Astrocyte (in vitro differentiated cells and primary cell): ENCODE measurements at places on chromosomes 2 and 18.

DNA sequence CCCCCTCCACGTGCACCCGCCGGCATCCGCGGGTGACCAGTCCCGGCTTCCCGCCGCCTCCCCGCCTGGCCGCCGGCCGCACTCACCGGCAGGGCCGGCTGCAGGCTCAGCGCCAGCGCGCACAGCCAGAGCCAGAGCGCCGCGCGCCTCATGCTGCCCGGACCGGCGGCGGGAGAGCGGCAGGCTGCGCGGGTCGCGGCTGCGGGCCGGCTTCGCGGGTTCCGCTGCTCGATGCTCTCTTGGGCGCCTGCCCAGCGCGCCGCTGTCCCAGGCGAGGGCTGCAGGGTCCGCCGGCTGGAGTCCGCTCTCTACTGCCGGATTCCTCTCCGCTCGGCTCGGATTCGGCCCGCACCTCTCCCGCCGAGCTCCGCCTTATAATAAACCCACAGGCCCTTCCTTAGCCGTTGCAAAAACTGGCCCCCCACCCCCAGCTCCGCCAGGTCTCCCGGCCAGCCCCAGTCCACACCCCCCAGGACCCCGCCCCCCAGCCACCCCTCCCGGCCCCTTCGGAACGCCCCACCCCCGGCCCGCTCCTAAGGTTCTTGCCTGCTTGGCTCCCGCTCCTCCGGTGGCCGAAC, at the start of gene SDC1:
Gene SDC1 (minus strand): TSS at position 415 of the 578 bp plus-strand sequence. CDS start 263 bp downstream, at position 152.
- peak; percentile 41 for DNase-seq

GRCh38 chr2:218228366-218229090, 11.5 kb downstream of the ARPC2 start:
- no peak for DNase-seq

- DNase-seq = peak; percentile 15
These were observed 328.5 kb upstream of the FANCL start for GRCh38 chr2:58569475-58570185.

- no peak for DNase-seq
These were observed 3.4 kb upstream of the DNAJC5G start for GRCh38 chr2:27271631-27272340.

- DNase-seq = peak; percentile 60
These were observed 51.1 kb downstream of the LPIN2 start for GRCh38 chr18:2961821-2962220.

GRCh38 chr2:88261725-88262124, 91.6 kb downstream of the THNSL2 start:
- DNase-seq = no peak

DNA sequence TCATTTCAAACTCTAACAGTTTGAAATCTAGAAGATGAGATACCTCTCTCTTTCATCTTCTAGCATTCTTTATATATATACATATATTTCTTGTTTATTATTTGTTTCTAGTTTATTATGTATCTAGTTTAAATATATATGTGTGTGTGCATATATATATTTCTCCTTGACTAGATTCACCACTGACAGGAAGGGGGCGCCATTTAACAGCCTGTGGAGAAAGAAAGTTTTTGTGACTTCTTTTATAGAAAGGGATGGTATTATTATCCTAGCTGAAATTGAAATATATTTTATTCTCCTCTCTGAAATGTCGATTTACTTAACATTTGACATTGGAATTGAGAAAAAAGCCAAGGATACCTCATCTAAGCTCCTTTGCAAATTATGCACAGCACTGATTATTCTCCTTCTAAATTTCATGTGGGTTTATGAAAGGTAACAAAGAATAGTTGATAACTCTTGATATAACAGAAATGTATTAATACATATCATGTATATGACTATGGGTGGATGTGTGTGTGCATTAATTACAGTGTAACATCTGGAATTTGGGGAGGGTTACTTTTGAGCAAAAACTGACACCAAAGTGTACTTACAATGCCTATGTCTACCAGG, 160.7 kb upstream of the NT5C1B start:
- DNase-seq = peak; percentile 18

- DNase-seq = no peak
These were observed 34.1 kb upstream of the KLHL29 start for GRCh38 chr2:23350792-23351355.

DNA sequence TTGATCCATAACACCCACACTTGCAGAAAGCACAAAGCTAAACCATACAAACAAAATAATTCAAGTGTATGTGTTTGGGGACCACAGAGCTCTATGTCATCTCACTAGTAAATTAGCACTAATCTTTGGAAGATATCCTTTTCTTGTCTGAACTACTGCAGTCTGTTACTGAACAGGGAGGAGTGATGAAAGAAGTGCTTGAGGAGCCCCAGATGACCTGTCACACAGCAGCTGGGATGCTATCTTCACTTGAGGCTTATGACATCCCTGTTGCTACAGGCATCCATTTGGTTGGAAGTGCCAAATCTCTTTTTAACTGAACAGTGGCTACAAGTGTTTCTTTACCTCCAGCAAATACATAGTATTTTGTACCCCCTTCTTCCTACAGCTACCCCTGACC, 386.3 kb upstream of the CHAC2 start:
- no peak for DNase-seq

DNA sequence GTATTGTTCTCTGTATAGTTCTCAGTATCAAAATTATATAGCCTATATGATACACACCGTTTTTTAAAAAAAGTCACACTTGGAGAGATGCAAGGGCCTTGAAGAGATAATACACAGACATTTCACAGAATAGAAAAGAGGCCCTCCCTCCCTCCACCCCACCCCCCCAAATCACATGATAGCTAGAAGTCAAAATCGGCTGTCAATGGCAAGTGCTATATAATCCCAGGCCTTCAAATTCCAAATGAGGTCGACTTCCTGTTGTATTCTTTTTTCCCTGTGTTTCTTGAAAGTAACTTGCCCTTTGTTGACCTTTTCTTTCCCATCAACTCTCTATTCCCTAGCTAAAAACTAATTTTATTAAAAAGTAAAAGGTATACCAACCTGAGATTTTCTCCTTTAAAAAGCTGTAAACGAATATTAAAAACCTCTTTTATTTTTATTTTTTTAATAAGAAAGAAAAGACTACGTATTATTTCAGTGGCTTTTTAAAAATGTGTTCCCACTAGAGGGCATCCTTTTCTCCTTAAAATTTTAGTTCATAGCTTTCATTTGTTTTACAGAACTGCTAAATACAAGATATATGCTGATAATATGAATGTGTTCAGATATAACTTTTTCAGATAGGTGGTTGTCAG, 46.6 kb downstream of the KCMF1 start:
- DNase-seq = no peak

- no peak for DNase-seq
These were observed 183.1 kb upstream of the ALPP start for GRCh38 chr2:232195487-232195886.

DNA sequence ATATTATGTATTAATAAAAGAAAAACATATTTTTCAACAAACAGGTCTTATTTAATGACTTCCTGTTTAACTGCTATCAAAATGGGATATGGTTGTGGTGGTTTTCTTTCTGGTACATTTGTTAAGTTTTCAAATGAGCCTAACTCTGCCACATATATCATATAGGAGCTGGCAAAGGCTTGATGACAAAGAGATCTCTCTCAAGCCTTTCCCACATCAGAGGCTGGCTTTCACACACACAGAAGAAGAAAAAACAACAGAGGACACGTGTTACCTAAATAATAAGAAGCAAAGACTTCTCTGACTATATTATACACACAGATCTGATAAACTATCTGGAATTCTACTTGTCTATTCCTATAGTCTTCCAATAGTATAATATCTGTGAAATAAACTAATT, 46.1 kb downstream of the CFAP36 start:
- DNase-seq = no peak

DNA sequence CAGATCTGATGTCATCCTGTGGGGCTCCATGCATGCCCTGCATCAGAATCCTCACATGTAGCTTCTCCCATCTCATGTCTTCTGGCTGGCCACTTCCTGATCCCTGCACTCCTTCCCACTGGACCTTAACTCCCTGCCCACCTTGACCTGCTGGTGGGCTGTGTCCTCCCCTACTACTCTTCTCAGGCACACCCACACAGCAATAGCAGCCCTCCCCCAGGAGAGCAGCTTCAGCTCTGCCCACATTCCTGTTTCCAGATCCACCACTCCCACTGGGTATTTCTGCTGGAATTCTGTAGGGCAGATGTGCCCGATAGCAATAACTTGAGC, 137.0 kb upstream of the HS6ST1 start:
- no peak for DNase-seq

DNA sequence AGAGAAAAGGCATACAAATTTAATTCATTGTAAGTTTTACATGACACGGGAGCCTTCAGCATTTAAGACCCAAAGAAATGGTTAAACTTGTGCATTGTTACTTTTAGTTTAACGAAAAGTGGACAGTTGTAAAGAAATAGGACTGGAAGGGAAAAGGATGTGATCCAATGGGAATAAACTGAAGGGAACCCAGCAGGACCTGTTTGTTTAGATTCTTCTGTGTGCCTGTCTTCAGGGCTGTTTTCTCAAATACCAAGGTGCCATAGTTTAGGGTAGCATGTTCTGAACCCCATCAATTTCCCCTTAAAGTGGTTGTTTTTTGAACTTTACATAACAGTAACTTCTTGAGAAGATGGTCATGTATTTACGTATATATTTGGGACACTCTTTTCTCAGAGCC, 30.3 kb upstream of the CABLES1 start:
- no peak for DNase-seq

GRCh38 chr18:32909798-32910561, 137.2 kb upstream of the KLHL14 start:
- no peak for DNase-seq

GRCh38 chr2:113966171-113966570, 76.3 kb downstream of the ACTR3 start:
- no peak for DNase-seq

GRCh38 chr2:144097440-144098225, 422.3 kb downstream of the ZEB2 start:
- no peak for DNase-seq

GRCh38 chr18:73670524-73670923, 477.1 kb downstream of the FBXO15 start:
- no peak for DNase-seq

DNA sequence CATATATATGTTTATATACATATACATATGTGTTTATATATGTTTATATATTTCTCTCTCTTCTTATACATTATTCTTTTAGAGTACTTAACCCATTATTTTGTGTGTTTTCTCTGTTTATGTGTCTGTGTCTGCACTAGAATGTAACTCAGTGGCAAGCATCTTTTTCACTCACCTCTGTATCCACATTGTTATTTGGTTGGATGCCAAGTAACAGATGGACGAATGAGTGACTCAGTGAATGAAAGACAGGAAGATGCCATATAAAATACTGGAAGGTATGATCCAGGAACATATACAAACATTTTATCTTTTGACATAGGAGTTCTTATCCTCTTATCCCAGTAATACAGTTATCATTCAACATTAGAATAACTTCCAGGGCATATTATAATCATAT, 684.8 kb downstream of the RNF144A start:
- DNase-seq = no peak

DNA sequence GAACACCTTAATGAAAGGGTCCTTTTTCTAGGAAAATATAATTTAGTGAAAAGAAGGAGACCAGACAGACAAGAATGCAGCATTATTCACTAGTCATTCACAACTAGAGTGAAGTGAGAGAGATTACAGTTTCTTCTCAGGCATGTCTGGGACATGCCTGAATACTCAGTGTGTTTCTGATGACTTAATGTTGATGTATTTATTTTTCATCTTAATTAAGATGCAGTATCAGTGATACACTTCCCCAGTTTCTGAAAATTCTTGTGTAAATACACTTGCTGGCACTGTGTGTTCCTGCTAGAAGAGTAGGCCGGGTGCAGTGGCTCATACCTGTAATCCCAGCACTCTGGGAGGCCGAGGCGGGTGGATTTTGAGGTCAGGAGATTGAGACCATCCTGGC, 143.6 kb downstream of the MYO3B start:
- no peak for DNase-seq

- DNase-seq = no peak
These were observed 80.8 kb downstream of the RHBDD1 start for GRCh38 chr2:226916669-226917068.

- DNase-seq = no peak
These were observed 36.8 kb downstream of the PDIA6 start for GRCh38 chr2:10775831-10776230.

DNA sequence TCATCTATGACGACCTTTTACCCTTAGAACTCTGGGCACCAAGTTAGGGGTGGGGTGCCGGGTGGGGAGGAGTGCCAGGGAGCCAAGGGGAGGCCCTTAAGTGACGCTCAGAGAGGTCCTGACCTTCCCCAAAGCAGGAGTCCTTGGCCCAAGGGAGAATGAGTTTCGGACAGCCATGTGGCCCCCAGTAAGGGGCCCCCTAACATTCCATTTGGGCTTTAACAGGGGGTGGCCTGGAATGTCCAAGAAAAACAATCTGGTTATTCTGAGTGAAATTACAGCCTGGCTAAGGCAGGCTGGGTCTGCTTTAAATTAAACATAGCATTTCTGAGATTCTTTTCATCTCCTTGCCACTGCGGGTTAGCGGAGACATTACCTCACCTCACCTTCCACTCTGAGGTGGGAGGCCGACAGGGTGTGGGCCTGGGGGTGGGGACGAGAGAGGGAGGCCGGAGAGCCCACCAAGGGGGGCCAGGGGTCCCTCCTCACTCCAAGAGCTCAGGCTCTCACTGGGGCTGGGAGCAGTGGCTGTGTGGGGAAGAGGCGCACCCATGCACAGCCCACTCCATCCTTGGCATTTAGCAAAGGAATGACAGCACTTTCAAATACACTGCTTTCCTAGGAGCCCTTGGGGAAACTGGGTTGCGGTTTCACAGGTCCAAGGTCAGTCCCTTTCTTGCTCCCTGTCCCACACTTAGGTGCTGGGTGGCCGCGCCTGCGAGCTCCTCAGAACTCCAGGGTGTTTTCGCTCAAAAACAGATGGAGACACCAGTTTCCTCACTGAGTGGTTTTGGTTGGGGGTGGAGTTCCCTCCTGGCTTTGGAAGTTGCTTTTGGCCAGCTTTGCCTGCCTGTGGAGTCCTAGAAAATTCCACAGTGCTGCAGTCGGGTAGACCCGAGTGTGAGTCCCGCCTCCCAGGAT, 107.4 kb downstream of the POLR1A start:
- DNase-seq = peak; percentile 81

DNA sequence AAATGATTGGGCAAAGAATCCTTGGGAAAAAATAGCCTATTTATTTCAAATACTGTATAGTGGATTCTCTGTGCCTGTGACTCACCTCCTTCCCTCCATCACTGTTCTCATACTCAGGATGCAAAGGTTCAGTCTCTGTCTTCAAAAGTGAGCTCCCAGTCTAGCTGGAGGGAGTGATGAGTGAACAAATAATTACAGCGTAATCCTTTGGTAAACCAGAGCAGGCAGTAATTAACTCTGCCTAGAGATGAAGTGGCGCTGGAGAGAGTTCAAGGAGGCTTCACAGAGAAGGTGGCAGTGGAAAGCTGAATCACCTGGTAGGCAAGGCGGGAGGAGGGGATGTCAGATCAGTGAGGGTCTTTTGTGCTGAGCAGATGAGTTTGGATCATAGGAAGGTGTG, 6.5 kb downstream of the DGUOK start:
- DNase-seq = no peak

GRCh38 chr2:113700186-113700841, 56.1 kb downstream of the SLC35F5 start:
- DNase-seq = no peak
